ENCODE measurements at places on chromosomes 16 and 17. TPM values are rescaled to one million over a fixed set of nuclear protein-coding genes. Genes with fewer than 3 reads are reported as not detected.

The CDH15 gene
- not detected for total RNA-seq

The TP53TG3F gene
- not detected for total RNA-seq

- H3K27me3 ChIP-seq, result no peaks in the 10 kb centered on the region
- H3K36me3 ChIP-seq, result no peaks in the 10 kb centered on the region
- H3K4me1 ChIP-seq, result peaks cover 19% of the 10 kb centered on the region
- H3K27ac ChIP-seq, result no peak overlapping the region
Observed at GRCh38 chr17:18963126-18964017, 11.4 kb downstream of the SLC5A10 start.

DNA sequence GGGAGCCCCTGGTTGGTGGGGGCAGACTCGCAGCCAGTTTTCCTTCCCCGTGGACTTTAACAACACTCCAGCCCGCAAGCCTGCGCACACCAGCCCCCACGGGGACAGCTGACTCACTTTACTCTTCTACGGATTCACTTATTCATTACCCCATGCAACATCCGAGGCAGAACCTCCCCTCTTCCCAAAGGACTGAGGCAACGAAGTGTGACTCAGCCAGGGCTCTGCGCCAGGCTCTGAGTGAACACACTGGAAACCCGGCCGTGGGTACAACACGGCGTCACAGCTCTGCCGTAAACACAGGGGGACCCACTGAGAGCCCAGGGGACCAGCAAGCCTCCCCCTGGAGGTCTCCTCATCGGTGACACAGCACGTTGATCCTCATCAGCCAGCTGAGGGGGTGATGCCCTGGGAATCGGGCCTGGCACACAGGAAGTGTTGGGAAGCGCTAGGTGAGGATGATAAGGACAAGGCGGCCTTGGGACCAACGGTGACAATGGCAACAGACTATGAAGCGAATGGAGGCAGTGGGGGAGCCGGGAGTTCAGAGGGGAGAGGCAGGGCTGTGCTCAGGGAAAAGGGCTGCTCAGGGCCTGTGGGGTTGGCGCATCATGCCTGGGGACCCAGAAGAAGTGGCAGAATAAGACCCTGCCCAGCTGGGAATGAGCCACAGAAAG lies 14.6 kb downstream of the COTL1 start:
- H3K4me1 ChIP-seq, result peaks cover 89% of the 10 kb centered on the region
- H3K36me3 ChIP-seq, result peaks cover 58% of the 10 kb centered on the region
- H3K27ac ChIP-seq, result peak overlapping the region; percentile 84
- DNase-seq, result no peak

The TBX6 gene
- 1.1 TPM for total RNA-seq

- H3K27me3 ChIP-seq, result peaks cover 28% of the 10 kb centered on the region
- DNase-seq, result no peak
- H3K36me3 ChIP-seq, result no peaks in the 10 kb centered on the region
- H3K4me3 ChIP-seq, result no peak overlapping the region
Observed at GRCh38 chr16:6021276-6021943, 923.8 kb upstream of the EEF2KMT start.

GRCh38 chr17:27247071-27247957 lies 46.6 kb upstream of the WSB1 start:
- H3K27me3 ChIP-seq, result peaks cover 27% of the 10 kb centered on the region
- DNase-seq, result no peak
- no peaks in the 10 kb centered on the region for H3K36me3 ChIP-seq
- no peak overlapping the region for H3K27ac ChIP-seq
- H3K4me1 ChIP-seq, result peaks cover 7% of the 10 kb centered on the region
- H3K4me3 ChIP-seq, result no peak overlapping the region

DNA sequence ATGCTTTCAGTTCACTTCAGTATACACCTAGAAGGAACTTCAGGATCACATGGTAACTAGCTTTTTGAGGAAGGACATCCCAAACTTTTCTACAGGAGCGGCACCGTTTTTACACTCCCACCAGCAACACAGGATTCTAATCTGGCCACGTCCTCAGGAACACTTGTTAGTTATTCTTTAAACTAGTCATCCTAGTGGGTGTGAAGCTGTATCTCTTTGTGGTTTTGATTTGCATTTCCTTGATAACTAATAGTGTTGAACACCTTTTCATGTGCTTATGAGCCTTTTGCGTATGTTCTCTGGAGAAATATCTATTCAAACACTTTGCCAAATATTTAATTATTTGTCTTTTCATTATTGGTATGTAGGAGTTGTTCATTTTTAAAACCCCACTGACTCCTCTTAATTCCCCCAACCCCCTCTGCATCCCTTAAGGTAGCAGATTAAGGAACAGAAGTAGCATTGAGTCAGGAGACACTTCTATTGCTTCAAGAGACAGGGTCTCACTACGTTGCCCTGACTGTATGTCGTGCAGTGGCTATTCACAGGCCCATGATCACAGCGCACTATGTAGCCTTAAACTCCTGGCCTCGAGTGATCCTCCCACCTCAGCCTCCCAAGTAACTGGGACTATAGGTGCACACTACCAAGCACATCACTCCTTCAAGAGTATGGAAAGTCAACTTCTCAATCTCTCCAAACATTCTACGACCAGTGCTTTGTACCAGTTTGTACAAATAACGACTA lies 25.4 kb downstream of the YWHAE start:
- H3K36me3 ChIP-seq, result peaks cover 37% of the 10 kb centered on the region
- peak overlapping the region; percentile 29 for H3K4me3 ChIP-seq
- no peaks in the 10 kb centered on the region for H3K27me3 ChIP-seq
- peaks cover 67% of the 10 kb centered on the region for H3K4me1 ChIP-seq
- no peak for DNase-seq

DNA sequence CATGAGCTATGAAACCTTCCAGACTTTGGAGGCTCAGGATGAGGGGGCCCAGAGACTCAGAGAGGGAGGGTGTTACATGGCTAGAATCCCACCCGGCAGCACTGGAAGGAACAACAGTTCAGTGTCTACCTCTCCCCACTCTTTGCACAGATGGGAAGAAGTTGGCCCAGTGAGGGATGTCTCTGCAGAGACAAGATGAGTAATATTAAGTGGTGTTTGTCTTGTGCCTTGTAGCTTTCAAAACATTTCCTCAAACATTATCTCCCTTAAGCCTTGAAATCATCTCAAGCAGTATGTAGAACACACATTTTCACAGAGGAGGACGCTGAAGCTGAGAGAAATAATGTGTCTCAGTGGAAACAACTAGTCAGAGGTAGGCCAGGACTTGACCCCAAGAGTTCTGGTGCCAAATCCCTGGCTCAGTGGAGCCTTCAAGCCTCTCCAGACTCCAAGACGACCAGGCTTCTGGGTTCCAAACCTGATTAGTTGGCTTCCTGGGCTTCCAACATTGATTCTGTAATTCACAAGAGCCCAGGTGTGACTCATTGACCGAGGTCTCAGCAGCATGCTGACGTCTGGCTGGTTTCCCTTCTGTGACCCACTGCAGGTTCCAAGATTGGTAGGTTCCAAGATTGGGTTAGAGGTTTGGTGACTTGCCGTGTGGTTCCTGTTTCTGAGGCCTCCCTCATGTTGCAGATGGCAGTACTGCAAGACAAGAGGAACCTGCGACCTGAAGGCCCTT lies 7.4 kb downstream of the RNF112 start:
- no peak overlapping the region for H3K27ac ChIP-seq
- no peak overlapping the region for H3K4me3 ChIP-seq
- no peak for DNase-seq

DNA sequence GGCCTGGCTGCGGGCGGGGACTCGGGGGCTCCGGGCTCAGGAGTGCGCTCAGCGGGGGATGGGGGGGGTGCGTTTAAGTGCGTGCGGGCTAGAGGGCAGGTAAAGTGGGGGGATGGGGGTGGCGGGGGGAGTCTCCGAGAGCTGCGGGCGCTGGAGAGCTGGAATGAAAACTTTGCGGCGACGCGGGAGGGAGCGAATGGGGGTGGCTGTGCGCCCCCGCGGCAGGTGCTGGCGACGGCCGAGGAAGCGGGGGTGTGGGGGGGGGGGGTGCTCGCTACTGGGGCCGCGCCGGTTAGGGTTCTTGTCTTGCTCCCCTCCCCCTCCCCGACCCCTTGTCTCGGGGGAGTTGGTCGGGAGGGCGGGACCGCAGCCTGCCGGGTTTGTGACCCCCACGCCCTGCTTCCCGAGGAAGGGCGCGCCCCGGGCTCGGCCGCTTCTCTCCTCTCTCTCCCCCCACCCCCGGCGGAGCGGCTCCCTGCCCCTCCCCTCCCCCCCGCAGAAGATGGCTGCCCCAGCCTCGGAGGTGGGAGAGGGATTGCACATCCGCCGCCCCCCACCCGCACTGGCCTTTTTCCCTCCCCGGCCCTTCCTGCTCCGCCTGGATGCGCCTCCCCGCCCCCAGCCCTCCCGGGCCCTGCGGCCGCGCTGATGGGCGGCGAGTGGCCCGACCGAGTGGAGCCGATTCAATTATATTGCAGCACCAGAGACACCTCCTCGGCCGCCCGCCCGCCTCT lies 649 bp downstream of the GSE1 start:
- H3K36me3 ChIP-seq, result peaks cover 2% of the 10 kb centered on the region
- DNase-seq, result peak; percentile 38
- peaks cover 51% of the 10 kb centered on the region for H3K4me1 ChIP-seq
- peak overlapping the region; percentile 76 for H3K4me3 ChIP-seq

The RDM1 gene
- total RNA-seq, result 4.3 TPM

The FA2H gene
- total RNA-seq, result not detected

DNA sequence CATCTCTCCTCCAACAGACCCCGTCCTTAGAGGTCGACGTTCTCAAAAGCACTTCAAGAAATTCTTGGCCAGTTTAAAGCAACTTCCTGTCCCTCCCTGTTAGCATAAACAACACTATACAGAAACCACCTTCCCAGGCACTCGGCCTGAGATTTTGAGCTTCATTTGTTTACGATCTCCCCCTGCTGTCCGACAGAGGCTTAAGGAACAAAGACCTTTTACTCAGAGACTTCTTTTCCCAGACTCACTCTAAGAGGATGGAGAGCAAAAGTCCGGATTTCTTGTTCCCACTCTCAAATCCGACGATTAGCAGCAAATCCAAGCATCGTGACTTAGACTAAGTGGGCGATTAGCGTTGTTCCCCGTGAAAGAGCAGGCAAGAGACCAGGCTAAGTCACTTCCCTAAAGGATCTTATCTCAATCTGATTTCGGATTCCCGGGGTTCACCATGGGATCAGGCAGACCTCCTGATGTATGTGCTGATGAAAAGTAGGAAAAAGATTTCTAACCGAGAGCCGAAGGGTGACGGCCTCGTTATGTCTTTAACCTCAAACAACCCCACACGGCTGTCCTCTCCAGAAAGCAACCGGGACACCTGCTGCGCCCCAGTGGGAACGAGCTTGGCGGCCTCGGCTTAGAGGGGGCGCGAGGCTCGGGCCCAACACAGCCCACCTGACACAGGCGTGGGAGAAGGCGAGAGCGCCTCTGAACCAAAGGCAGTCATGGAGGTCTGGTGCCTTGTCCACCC lies 598 bp downstream of the INPP5K start:
- H3K4me1 ChIP-seq, result peaks cover 24% of the 10 kb centered on the region
- no peaks in the 10 kb centered on the region for H3K27me3 ChIP-seq
- peak overlapping the region; percentile 88 for H3K4me3 ChIP-seq
- DNase-seq, result peak; percentile 35
- peak overlapping the region; percentile 75 for H3K27ac ChIP-seq

GRCh38 chr17:45573924-45574770 lies 83.6 kb upstream of the PLEKHM1 start:
- no peak overlapping the region for H3K27ac ChIP-seq
- no peak overlapping the region for H3K4me3 ChIP-seq
- H3K36me3 ChIP-seq, result peaks cover 8% of the 10 kb centered on the region
- H3K4me1 ChIP-seq, result peaks cover 44% of the 10 kb centered on the region
- no peak for DNase-seq

The EIF1 gene
- total RNA-seq, result 1,277 TPM

DNA sequence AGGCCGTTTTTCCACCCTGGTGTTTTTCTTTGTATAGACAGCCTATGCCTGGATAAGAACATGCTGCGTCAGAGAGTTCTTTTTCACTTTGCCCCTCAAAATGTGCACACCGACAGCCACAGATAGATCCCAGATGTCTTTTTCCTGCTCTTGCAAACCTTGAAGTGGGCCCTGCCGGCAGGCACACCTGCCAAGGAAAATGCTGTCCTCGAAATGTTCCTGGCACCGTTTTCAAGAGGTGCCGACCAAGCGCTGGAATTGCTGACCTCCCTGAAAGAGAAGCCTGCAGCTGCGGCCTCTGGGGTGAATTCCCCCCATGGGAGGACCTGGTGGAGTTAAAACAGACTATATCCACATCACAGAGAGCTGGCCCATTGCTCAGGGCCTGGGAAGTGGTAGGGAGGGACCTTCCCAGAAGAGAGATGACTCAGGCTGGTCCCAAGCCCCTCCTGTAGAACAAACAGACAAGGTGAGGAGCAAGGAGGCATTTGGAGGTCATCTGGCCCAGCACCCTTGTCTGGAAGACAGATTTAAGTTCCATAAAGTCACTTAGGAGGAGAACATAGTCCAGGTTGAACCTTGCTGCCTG lies 668.1 kb downstream of the MAF start:
- no peak for DNase-seq
- H3K27me3 ChIP-seq, result no peaks in the 10 kb centered on the region
- no peaks in the 10 kb centered on the region for H3K4me1 ChIP-seq
- H3K4me3 ChIP-seq, result no peak overlapping the region

- H3K27ac ChIP-seq, result peak overlapping the region; percentile 82
- H3K27me3 ChIP-seq, result no peaks in the 10 kb centered on the region
- peak; percentile 87 for DNase-seq
- H3K36me3 ChIP-seq, result no peaks in the 10 kb centered on the region
- H3K4me1 ChIP-seq, result peaks cover 32% of the 10 kb centered on the region
Observed at GRCh38 chr17:50919321-50920040, 53.3 kb upstream of the TOB1 start.

GRCh38 chr16:87806641-87807546 lies 41.1 kb upstream of the KLHDC4 start:
- peak overlapping the region; percentile 96 for H3K27ac ChIP-seq
- peak; percentile 68 for DNase-seq
- H3K36me3 ChIP-seq, result no peaks in the 10 kb centered on the region
- peaks cover 27% of the 10 kb centered on the region for H3K4me1 ChIP-seq
- no peaks in the 10 kb centered on the region for H3K27me3 ChIP-seq
- H3K4me3 ChIP-seq, result peak overlapping the region; percentile 86

DNA sequence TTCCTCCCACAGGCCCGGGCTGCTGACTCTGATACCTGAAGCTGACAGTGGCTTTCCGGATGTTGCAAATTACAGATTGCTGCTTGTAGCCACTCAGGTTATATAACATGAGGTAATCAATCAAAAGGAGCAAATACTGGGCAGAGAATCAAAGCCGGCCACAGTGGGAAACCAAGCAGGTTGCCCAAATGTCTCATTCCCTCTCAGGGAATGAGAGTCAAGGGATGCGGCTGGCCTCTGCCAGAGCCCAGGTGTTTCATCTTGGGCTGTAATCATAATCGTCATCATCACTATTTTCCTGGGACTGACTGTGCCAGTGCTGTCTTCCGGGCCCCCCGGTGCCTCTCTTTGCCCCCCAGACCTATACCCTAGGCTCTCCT lies 292.4 kb upstream of the FOXF1 start:
- H3K4me1 ChIP-seq, result no peaks in the 10 kb centered on the region
- DNase-seq, result no peak
- H3K27ac ChIP-seq, result no peak overlapping the region
- H3K36me3 ChIP-seq, result peaks cover 2% of the 10 kb centered on the region
- no peak overlapping the region for H3K4me3 ChIP-seq
- peaks cover 17% of the 10 kb centered on the region for H3K27me3 ChIP-seq

The KRT31 gene
- total RNA-seq, result not detected

The THUMPD1 gene
- 56.4 TPM for total RNA-seq

The C16orf92 gene
- not detected for total RNA-seq

- H3K4me3 ChIP-seq, result no peak overlapping the region
- DNase-seq, result no peak
- peak overlapping the region; percentile 77 for H3K27ac ChIP-seq
- peaks cover 33% of the 10 kb centered on the region for H3K4me1 ChIP-seq
- no peaks in the 10 kb centered on the region for H3K27me3 ChIP-seq
- H3K36me3 ChIP-seq, result peaks cover 40% of the 10 kb centered on the region
Observed at GRCh38 chr16:70572050-70572925, 48.7 kb downstream of the SF3B3 start.

- peaks cover 9% of the 10 kb centered on the region for H3K36me3 ChIP-seq
- DNase-seq, result no peak
- H3K4me3 ChIP-seq, result no peak overlapping the region
- H3K27me3 ChIP-seq, result no peaks in the 10 kb centered on the region
Observed at GRCh38 chr16:5027575-5028235, 6.0 kb downstream of the NAGPA start.

The ETV4 gene
- total RNA-seq, result 7.8 TPM

The LRRC37A2 gene
- 7.5 TPM for total RNA-seq
